Memory B cell (primary cell): ENCODE measurements at places on chromosomes 11 and 22.

DNA sequence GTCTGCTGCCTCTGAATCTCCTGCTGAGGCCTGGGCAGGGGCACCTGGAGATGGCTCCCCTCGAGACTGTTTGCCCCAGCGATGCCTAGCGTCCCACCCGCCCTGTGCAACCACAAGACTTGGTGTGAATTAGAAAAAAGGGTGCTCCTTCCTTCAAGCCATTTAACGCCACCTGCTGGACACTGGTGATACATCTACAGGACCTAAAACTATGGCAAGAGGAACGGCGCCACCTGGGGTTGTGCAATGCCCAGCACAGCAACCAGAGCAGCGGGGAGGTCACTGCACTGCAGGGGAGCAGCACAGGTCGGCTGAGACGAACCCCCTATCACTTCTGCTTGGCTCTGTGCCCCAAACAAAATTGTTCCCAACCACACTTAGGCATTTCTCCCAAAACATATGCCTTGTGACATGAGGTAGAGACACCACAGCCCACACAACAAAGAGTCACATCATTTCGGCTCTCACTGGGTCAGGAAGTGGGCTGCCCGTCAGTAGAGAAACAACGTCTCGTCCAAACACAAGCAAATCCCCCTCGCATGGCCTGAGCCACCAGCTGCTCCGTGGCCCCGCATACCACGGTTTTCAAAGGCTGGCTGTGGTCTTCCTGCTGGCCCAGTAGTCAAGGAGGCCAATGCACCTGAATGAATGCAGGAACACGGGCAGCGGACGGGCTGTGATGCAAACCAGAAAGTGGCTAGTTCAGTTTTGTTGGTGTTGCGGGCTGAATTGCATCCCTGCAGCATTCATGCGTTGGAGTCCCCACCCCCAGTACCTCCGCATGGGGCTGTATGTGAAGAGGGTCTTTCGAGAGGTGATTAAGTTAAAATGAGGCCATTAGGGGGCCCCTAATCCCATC lies 171.9 kb downstream of the SHANK2 start:
- DNase-seq = peak; percentile 25

DNA sequence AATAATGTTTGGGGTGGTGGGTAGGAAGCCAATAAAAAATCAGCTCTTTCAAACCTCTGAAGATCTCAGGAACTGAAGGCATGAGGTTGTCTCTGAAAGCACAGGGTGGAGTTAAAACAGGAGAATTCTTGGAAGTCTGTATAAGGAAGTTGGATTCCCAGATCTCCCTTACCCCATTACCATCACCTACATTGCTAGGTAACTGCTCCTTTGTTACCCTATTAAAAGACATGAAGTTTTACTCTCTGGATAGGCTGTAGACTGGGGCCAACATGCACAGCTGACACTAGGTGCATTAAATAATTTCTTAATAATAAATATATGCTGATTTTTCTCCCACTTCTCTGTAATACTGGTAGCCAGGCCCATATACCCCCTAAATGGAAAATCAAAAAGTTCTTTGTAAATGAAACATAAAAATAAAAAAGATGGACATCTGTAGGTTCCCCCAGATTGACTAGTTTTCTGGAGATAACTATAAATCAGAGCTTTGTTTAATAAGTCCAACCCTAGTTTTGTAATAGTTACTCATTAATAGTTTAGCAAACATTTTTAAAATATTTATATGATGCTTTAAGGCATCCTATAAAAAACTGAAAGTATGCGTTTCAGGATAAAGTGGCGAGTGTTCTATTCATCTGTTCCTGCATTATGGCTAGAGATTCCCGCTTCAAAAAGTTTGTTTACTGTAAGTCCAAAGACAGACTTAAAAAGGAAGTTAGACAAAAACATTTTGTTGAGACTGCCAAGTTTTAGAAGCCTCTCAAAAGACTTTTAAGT lies 63.8 kb downstream of the KIF18A start:
- DNase-seq = no peak

- no peak for DNase-seq
Observed at GRCh38 chr22:19710769-19711106, 3.6 kb upstream of the SEPTIN5 start.

DNA sequence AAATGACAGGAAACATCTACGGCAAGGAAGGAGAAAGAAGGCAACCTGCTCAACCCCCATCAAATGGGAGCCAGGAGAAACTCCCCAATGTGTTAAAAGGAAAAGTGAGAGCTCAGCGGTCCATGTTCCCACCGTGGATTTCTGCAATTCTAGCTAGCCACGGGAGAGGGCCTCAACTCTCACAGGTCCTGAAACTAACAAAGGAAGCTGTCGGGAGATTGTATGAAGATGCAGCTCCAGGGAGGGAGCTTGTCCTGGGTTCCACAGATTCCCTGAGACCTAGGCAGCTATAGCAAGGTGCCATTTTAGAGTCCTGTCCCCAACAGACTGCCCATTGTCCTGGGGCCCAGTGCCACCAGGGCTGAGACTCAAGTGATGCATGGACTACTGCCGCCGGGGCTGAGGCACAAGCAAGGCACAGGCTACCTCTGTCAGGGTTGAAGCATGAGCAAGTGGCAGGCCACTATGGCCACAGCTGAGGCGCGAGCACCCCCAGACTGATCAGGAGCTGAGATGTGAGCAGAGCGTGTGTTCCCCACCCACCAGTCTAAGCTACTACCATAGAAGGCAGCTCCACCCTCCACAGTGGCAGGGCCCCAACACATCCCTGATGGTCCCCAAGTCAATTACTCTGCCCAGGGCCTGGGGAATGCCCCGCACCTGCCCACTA lies 31.3 kb downstream of the RSF1 start:
- DNase-seq = no peak

- no peak for DNase-seq
Observed at GRCh38 chr22:27212617-27213177, 555.3 kb downstream of the MIAT start.

DNA sequence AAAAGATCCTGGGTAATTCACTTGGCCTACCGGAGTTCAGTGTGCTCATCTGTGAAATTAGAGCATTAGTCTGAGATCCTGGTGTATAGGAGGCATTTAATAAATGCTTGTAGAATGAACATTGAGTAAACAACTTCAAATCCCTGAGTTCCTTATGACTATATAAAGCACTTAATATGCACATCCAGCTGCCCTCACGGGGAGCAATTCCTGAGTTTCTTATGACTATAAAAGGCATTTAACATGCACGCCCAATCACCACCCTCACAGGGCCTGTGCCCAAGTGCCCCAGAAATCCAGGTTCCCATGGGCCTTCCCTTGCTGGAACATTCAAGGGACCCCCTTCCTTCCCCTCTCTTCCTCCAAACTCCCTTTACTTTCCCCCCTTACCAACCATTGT lies 13.6 kb downstream of the DRD2 start:
- no peak for DNase-seq

DNA sequence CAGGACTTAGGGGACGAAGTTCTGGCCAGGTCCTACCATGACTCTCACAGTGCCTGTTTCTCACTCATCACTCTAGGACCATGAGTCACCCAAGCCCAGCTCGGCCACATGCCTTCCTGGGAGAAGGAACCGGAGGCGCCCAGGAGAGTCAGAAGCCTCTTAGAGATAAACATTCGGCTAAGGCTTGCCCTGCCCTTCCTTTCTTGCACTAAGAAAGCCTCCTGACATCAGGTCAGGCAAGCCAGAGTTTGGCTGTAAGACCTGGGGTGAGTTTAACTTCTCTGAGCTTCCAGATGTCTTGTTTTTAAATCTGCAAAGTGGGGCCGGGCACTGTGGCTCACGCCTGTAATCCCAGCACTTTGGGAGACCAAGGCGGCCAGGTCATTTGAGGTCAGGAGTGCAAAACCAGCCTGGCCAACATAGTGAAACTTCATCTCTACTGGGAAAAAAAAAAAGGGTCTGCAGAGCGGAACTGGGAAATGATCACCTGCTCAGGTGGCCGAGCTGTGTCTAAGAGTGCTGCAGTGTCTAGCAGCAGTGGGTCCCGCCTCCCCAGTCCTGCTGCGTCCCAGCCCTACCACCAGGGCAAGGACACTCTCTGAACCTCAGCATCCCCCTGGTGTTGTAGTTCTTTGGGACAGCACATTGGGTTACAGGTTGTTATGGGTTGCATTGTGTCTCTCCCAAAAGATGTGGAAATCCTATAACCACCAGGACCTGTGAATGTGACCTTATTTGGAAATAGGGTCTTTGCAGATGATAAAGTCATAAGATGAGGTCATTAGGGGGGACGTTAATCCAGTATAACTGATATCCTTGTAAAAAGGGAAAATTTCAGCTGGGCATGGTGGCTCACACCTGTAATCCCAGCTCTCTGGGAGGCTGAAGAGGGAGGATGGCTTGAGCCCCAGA lies 1.8 kb upstream of the CARS1 start:
- no peak for DNase-seq

DNA sequence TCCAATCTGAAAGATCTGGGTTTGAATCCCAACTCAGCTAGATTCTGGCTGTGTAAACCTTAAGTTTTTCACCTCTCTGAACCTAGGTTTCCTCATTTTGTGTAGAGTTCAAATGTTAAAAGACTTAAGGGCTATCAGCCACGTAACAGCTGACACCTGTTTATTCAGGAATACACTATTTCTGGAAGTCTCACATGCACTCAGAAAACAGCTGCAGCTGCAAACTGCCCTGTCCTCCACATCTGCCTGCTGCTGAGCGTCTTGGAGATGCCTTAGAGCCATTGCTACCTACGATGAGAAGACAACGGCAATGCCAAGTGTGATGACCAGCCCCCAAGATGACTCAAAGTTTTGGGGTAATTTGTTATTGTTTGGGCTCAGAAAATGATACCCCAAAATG lies 6.7 kb upstream of the TRIM44 start:
- DNase-seq = no peak

DNA sequence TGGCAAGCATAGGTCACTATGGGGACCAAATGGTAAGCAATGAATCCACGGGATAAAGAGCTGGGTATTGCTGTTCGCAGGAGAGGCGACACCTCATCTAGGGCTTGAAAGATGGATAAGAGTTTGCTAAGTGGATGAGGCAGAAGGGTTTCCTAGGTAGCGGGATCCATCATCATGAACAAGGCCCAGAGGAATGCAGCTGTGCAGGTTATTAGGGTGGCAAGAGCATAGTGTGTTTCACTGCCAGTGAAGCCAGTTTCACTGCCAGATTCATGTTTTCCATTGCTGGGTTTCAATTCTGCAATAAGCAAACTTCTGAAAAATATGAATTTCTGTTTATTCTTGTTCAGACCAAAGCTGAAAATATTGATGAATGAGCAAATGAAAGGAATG lies 27.2 kb downstream of the WEE1 start:
- DNase-seq = no peak

DNA sequence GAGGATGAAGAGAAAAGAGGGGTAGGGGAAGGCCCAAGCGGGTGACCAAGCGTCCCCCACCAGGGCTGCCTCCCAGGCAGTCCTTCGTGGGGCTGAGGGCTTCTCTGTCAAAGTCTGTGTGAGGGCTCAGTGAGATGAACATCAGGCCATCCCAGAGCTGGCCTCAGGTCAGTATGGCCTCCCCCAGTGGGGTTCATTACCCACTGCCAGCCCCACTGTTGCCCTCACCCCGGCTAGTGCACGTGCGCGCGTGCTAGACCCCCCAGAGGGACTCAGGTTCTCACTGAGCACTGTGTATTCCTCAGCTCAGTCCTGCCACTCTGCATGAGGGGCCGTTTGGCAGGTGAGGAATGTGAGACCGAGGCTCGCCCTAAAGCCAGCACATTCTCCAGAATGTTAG lies 3.3 kb downstream of the KDELR3 start:
- DNase-seq = no peak

- no peak for DNase-seq
Observed at GRCh38 chr11:1206391-1207271, 16.2 kb upstream of the MUC5B start.

DNA sequence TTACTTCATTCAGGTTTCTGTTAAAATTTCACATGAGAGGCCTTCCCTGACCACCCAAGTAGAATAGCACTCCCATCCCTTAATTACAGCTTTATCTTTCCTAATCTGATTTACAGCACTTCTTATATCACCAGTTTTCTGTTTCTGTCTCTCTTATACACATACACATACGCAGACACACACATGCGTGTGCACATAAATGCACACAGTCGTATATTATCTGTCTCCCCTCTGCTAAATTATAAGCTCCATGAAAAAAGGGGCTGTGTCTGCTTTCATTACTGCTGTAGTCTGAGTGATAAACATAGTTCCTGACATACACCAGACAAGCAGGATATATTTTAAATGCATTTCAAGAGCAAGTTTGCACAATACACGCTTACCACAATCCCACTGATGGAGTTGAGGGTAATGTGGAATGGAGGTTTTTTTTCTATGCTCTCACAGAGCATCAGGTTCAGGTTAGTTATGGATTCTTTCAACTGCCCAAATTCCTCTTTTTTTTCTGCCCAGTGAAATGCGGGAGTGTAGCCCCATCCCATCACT lies 13.7 kb upstream of the TOP3B start:
- no peak for DNase-seq

DNA sequence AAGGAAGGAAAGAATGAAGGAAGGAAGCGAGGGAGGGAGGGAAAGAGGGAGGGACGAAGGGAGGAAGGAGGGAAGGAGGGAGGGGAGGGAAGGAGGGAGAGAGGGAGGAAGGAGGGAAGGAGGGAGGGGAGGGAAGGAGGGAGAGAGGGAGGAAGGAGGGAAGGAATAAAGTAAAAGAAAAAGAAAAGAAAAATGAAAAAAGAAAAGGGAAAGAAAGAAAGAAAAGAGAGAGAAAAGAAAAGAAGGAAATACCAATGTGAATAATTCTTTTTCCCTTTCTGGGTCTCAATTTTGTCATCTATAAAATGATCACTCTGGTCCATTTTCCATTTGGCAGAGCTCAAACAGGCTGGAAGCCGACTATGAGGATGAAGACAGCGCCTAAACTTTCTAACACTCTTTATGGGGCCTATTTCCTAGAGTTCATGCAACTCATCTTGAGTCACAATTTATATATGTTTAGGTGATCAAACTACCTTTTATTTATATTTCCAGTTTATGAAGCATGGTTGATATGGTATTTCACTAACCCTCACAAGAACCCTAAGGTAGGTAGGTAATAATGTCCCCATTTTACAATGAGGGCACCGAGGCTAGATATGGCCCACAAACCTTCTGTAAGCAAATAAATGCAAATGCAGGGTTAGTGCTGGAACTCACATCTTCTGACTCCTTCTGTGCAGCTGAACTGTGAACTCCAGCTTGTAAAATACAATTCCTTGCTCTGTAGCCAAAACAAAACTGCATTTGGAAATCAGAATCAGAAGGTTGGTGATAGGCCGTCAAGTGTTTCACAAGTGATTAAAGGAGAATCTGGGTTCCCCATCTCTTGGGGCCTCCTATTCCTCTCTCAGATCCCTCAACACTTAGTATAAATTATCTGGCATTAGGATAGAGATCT lies 434.3 kb downstream of the ETS1 start:
- DNase-seq = no peak

DNA sequence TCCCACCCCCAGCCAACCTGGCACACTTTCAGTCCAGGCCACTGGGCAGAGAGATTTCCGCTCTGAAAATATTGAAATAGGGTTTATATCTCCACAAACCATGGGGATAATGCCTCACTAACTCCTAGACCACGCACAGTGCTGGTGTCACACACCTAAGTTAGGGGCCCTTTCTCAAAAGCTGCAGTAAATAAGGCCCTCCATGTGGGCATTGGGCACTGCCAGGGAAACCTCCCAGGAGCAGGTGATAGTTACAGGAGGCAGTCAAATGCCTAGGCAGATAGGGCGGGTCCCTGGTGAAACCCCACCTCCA lies 3.1 kb upstream of the IL10RA start:
- DNase-seq = no peak
